Activated CD8-positive, alpha-beta memory T cell treated with anti-CD3 and anti-CD28 coated beads for 1 hour (primary cell): ENCODE measurements at places on chromosomes 7 and 10.

- DNase-seq = no peak
Measured at GRCh38 chr10:67308912-67309311, 383.1 kb downstream of the LRRTM3 start.

DNA sequence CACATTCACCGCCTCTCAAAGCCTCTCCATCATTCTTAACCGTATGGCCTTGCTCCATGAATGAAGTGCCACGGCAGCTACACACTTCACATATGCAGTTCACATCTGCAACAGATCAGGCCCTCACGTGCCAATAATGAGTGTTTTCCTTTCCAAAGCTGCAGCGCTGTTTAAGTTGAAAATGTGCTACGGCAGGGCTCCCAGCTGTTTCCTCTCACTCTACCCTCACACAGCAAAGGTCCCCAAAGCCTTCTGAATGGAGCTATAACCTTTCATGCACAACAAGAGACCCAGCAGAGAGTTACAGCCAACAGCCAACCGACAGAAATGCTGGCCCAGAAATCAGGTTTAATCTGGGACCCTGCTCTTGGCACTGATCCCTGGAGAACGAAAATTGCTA, 236.1 kb downstream of the ELMO1 start:
- no peak for DNase-seq

GRCh38 chr7:10632712-10633111, 341.0 kb upstream of the PHF14 start:
- no peak for DNase-seq

GRCh38 chr7:129657363-129657762, 45.8 kb downstream of the NRF1 start:
- no peak for DNase-seq

DNA sequence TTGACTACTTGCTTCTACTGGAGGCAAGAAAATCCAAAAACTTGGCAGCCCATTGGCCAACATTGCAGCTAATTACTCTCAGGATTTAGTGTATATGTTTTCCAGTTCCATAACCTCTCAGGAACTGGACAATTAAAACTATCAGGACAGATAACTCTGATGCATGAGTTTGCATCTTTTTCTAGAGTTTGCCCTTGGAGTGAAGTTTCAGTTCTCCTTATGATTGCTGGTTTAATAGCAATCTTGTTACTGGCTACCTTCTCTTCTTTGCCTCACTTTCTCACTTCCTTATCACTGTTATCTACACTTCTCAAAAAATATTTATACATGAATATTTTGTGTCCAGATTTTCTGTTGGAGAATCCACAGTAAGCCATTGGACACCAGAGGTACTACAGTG, 735.9 kb downstream of the PCDH15 start:
- DNase-seq = no peak

- DNase-seq = no peak
Measured at GRCh38 chr7:79272938-79273337, 180.5 kb downstream of the MAGI2 start.

DNA sequence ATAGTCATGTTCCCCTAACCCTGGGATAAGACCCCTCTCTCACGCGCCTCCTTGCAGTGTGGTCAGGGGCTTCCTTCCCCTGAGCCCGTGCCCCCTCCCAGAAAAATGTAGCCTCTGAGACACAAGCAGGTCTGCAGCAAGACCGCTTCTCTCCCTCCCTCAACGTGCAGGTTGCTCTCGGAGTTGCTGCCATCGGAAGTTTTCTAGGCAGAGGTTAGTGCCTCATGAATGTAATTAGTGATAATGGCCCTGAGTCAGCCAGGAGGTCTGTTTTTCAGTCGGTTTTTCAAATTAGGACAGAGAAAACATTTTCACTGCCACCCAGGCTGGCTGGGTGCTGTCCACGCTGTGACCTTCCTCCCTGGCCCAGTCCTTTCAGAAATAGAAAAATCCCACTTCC, 43.2 kb upstream of the PRLHR start:
- DNase-seq = no peak

DNA sequence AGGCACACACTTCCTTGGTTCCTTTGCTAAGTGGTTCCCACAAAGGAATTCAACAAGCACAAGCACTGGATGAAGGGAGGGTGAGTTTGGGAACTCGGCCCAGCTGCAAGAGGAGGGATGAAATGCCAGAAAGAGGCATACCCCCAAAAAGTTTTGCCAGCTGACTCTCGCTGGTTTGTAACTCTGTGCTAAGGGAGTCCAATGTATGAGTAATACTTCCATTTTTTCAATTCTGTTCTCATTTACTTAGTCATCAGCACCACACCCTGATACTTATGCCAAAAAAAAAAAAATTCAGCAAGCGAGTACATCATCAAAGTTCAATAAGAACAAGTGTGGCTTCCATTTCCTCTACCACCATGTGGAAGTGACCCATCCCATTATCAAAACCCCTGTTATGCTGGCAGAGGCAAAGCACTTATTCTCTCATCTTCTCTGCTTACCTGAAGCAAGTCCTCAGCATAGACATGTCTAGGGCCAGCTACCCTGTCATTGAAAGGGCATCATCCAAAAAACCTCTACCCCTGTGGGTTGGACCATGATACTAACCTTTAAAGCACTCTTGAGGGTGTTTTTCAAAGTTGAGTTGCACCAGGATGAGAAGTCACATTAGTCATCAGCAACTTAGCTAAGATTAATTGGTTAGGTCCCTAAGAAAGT, 6.9 kb upstream of the HYCC1 start:
- no peak for DNase-seq

GRCh38 chr7:145474009-145474686, 638.3 kb upstream of the TPK1 start:
- DNase-seq = no peak

- no peak for DNase-seq
Measured at GRCh38 chr10:107144490-107144889, 20.0 kb downstream of the SORCS1 start.

DNA sequence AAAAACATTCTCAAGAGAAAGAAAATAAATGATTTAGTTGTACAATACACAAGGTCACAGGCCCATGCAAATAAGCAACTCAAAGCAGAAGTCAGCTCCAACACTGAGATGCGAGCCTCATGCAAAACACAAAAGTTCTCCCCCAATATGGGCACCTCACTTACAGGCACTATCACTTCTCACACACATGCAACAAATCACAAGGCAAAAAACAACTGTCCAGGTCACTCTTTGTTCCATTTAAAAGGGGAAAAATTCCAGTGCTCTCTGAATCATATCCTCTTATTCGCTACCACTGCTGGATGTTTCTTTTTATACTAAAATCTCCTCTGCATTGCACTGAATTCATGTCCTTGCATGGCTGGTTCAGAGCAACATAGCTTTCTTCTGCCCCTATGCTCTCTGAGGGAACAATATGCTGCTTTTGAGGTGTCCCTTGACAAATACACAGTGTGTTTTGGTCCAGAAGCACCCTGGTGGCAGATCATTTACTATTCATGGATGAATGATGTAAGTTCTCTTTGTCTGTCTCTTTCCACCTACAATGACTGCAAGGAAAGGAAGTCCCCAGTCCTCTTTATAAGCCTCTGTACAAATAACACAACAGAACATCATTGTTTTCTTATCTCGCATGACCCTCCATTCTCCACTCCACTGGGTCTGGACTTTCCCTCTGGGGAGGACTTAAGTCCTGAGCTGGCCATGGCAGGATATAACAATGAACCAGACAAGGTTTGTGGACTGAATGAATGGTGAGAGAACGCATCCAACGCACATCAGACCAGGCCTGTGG, 85.4 kb upstream of the GSDME start:
- no peak for DNase-seq

GRCh38 chr7:75613351-75613750, 121.2 kb downstream of the SPDYE5 start:
- DNase-seq = no peak
